ENCODE measurements at places on chromosomes 6 and 20.

DNA sequence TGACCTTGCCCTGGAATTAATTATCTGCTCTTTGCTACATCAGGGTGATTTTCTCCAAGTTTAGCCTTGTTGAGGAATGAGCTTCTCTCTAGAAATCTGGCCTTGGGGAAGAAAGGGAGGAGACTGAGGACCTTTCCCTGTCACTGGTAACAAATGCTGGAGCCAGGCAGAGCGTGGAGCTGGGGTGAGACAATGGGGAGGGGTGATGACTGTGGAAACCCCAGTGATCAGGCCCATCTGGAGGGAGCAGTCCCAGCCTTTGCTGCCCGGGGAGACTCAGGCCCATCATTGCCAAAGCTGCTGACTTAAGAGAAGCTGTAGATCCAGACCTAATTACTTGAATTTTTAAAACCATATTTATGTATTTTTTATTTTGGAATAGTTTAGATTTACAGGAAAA, 31.3 kb downstream of the BCAS4 start:
- ATAC-seq, result no peak

DNA sequence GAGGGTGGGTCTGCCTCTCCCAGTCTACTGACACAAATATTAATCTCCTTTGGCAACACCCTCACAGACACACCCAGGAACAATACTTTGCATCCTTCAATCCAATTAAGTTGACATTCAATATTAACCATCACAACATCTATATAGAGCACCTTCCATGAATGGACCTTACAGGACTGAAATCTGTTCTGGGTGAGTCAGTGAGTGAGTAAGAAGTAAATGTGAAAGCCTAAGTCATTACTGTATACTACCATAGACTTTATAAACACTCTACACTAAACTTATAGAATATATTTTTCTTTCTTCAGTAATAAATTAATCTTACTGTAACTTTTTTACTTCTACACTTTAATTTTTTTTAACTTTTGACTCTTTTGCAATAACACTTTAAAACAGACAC, 993.8 kb upstream of the MAP3K7 start:
- ATAC-seq, result no peak

DNA sequence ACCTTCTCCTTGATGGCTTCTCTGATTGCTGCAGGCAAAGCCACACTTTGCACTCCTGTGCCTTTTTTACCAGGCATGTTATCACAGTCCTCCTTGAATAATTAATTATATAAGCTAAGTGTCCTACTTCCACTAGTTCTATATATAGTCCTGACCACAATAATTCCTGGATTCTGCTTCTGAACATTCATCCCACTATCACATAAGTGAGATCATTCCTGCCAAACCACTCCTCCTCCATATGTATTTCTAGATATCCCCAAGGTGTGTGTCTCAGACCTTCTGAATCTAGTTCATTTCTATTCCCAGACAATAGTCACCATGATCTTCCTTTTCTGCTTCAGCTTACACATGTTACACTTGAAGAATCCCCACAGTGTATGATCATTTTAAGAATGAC, 1237.5 kb upstream of the MAP3K7 start:
- no peak for ATAC-seq

DNA sequence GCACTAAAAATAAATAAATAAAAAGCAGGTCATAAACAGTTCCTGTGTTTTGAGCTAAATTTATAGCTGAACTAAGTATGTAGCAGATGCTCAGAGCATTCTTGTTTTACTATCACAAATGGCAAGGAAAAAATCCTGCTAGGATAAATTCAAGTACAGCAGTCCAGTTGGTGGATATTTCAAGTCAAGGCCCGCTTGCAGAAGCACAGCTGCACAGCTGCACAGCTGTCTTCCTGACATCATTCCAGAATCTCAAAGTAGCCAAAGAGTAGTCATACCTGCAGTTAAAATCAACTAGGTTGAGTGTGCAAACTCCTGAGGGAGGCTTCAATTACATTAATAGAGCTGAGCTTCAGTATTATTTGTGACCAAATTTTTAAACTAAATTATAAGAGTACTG, 297.7 kb upstream of the MANEA start:
- no peak for ATAC-seq

DNA sequence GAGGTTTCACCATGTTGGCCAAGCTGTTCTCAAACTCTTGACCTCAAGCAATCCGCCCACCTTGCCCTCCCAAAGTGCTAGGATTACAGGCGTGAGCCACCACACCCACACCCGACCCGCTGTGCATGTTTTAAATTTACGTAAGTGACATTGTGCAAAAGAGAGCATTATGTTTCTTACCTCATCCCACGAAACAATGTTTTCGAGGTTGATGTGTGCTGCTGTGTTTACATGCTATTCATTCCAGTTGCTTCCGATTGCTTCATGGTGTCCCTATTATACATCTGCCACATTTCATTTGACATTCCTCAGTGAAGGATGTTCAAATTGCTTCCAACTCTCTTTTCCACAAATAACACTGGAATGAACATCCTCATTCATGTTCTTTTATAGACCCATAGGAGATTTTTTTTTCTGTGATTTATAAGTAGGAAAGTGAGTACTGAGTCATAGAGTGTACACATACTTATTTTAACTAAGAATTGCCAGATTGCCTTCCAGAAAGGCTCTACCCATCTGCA, 403.9 kb upstream of the JARID2 start:
- no peak for ATAC-seq
